Neural progenitor cell (in vitro differentiated cells): ENCODE measurements at places on chromosomes 3 and 15. TPM values are rescaled to one million over a fixed set of nuclear protein-coding genes. Genes with fewer than 3 reads are reported as not detected.

PAQR5 gene
- total RNA-seq, result 1.1 and 1.4 TPM in 2 replicates

C3orf85 gene
- not detected in 2 replicates for total RNA-seq

- H3K27me3 ChIP-seq, result peaks cover 100% of the 10 kb centered on the region
- H3K4me3 ChIP-seq, result peak within 1 kb of the TSS; percentile 46
- DNase-seq, result peak; percentile 75
- H3K27ac ChIP-seq, result no peak within 1 kb of the TSS
- no peaks in the 10 kb centered on the region for H3K36me3 ChIP-seq
- H3K4me1 ChIP-seq, result peaks cover 47% of the 10 kb centered on the region
Measured at GRCh38 chr3:138946663-138947494, at the start of the genes FOXL2 and FOXL2NB. Gene FOXL2 (minus strand): TSS chr3:138947137. CDS start chr3:138946722, 415 bp downstream. Gene FOXL2NB (plus strand): TSS chr3:138947217. CDS start chr3:138947365, 148 bp downstream.

CLDN1 gene
- total RNA-seq, result 0.24 and 0.34 TPM in 2 replicates

DNA sequence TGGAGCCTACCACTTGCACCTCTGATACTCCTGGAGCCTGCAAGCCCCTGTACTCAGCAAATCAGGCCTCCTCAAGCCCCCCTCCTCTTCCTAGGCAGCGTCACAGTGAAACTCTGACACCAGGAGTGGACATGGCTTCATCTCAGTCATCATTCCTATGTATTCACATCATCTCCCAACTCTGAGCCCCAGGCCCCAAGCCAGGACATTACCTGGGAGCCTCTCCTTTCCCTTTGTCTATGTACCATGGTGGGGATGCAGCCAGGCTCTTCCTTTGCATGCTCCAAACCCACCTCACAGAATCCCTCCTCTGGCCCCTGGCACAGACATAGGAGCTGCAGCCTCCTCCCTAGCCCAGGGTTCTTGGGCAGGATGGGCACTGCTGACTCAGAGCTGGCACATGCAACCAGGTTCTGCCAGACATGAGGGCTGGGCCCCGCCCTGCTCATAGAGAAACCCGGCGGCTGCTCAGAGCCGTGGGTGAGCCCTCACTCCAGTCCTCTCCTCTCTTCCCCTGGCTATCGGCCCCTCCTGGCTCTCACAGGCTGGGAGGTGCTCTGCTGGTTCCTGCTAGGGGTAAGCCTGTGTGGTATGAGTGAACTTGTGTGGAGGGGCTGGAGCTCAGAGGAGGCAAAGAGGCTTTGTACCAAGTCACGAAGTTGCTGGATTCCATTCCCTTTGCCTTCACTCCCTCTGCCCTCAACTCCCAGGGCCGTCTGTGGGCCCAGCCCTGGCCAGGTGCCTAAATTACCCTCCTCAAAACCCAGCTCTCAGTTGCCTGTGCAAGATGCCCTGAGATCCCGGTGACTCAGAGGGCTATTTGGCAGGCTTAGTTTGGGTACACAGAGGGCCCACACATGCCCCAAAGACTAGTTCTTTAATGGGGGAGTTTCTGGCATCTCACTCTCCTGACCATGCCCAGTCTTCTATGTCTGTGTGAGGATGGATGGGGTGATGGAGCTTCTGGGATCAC is 1.9 kb upstream of the PLCD1 start:
- H3K4me1 ChIP-seq, result peaks cover 4% of the 10 kb centered on the region
- no peak for DNase-seq
- peaks cover 71% of the 10 kb centered on the region for H3K27me3 ChIP-seq
- H3K27ac ChIP-seq, result no peak overlapping the region
- H3K4me3 ChIP-seq, result no peak overlapping the region

GRCh38 chr3:51358981-51359380 is 26.1 kb upstream of the MANF start:
- H3K27me3 ChIP-seq, result no peaks in the 10 kb centered on the region
- no peaks in the 10 kb centered on the region for H3K36me3 ChIP-seq
- no peak for DNase-seq
- peaks cover 4% of the 10 kb centered on the region for H3K4me1 ChIP-seq
- H3K4me3 ChIP-seq, result no peak overlapping the region
- no peak overlapping the region for H3K27ac ChIP-seq

DNA sequence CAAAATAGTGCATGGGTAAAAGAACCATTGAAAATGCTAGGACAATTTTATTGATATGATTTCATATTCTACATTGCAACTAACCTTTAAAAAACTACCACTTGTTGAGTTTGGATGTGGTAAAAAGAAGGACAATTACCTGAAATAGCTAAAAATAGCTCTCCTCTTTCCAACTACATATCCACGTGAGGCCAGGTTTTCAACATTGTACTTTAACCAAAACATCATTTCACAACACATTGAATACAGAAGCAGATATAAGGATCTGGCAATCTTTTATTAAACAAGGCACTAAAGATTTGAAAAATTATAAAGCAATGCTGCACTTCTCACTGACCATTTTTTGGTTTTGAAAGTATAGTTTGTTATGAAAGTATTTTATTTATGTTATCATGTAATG is 28.1 kb upstream of the MRPL3 start:
- H3K4me3 ChIP-seq, result no peak overlapping the region
- no peaks in the 10 kb centered on the region for H3K36me3 ChIP-seq
- H3K4me1 ChIP-seq, result no peaks in the 10 kb centered on the region
- H3K27ac ChIP-seq, result no peak overlapping the region

IL12A gene
- 0.77 and 0.79 TPM in 2 replicates for total RNA-seq

DNA sequence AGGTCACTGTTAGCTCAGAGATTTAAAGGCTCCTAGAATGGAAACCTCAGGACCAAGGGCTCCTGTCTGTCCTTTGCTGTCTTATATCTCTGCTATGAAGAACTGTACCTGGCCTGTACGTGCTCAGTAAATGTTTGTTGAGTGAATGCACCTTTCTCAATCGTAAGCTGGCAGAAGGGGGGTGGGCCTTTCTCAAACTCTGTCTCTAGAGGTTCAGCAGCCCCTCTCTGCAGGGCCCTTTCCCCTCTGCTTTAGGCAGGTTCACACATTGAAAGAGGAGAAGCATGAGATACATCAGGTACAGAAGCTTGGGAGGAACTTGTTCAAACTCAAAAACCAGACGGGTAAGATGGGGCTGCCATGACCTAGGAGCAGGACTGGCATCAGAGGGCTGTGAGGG is 155.6 kb downstream of the GOLGA6L4 start:
- no peak for DNase-seq
- H3K4me3 ChIP-seq, result no peak overlapping the region
- no peak overlapping the region for H3K27ac ChIP-seq
- H3K27me3 ChIP-seq, result no peaks in the 10 kb centered on the region

GRCh38 chr3:152328841-152329240 is 60.1 kb downstream of the MBNL1 start:
- no peak overlapping the region for H3K4me3 ChIP-seq
- H3K4me1 ChIP-seq, result no peaks in the 10 kb centered on the region

HRG gene
- total RNA-seq, result not detected in 2 replicates

DNA sequence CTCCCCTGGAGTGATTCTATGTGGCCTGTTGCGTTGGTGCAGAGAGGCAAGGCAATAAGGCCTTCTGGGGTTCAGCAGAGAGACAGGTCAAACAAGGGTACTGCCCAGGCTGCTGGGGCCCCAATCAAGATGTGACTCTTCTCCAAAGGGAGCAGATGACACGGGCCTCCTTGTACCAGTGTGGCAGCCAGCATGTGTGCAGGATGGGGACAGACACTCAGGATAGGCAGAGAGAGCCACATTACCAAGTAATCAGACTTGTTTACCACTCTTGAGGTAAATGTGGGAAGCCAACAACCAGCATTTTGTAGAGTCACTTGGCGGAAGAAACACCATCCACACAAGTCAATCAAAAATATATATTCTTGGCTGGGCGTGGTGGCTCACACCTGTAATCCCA is 95.3 kb upstream of the DLG1 start:
- no peaks in the 10 kb centered on the region for H3K4me1 ChIP-seq
- no peak for DNase-seq
- no peak overlapping the region for H3K4me3 ChIP-seq
- no peaks in the 10 kb centered on the region for H3K36me3 ChIP-seq
- peaks cover 9% of the 10 kb centered on the region for H3K27me3 ChIP-seq

- no peak for DNase-seq
- no peak overlapping the region for H3K4me3 ChIP-seq
- H3K4me1 ChIP-seq, result no peaks in the 10 kb centered on the region
- H3K27ac ChIP-seq, result no peak overlapping the region
- no peaks in the 10 kb centered on the region for H3K27me3 ChIP-seq
Measured at GRCh38 chr3:100155128-100155527, 40.8 kb upstream of the FILIP1L start.

CIB2 gene
- total RNA-seq, result 40.6 and 52.0 TPM in 2 replicates

- H3K36me3 ChIP-seq, result peaks cover 9% of the 10 kb centered on the region
- no peaks in the 10 kb centered on the region for H3K27me3 ChIP-seq
- no peak for DNase-seq
- no peak overlapping the region for H3K27ac ChIP-seq
- no peak overlapping the region for H3K4me3 ChIP-seq
- H3K4me1 ChIP-seq, result no peaks in the 10 kb centered on the region
Measured at GRCh38 chr15:48775546-48775945, 35.3 kb downstream of the CEP152 start.

GRCh38 chr15:58293622-58294550 is 137.9 kb upstream of the LIPC start:
- H3K4me3 ChIP-seq, result no peak overlapping the region
- H3K27me3 ChIP-seq, result no peaks in the 10 kb centered on the region
- DNase-seq, result no peak

GRCh38 chr3:114455432-114455831 is 161.6 kb downstream of the TIGIT start:
- H3K27me3 ChIP-seq, result peaks cover 6% of the 10 kb centered on the region
- no peaks in the 10 kb centered on the region for H3K36me3 ChIP-seq
- peaks cover 16% of the 10 kb centered on the region for H3K4me1 ChIP-seq
- H3K4me3 ChIP-seq, result no peak overlapping the region

DNA sequence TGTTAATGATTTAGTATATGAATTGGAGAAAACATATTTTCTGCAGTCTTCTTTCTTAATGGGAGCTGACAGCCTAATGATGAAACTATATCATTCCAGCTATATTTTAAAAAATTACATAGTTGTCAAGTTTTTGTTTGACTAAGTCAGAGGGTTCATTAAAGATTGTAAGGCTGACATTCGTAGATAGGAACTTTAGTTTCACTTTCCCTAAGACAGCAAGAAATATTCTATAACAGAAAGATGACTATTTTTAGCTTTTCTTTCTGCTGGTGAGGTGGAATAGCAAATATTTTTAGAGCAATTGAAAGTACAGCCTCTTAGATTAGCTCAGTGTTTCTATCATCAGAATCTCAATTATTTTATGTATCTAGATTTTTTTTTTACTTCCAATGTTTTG is 60.2 kb downstream of the PIAS1 start:
- no peak for DNase-seq
- no peak overlapping the region for H3K27ac ChIP-seq
- no peaks in the 10 kb centered on the region for H3K4me1 ChIP-seq
- no peak overlapping the region for H3K4me3 ChIP-seq
- no peaks in the 10 kb centered on the region for H3K27me3 ChIP-seq

KNL1 gene
- 71.7 and 125 TPM in 2 replicates for total RNA-seq

DNA sequence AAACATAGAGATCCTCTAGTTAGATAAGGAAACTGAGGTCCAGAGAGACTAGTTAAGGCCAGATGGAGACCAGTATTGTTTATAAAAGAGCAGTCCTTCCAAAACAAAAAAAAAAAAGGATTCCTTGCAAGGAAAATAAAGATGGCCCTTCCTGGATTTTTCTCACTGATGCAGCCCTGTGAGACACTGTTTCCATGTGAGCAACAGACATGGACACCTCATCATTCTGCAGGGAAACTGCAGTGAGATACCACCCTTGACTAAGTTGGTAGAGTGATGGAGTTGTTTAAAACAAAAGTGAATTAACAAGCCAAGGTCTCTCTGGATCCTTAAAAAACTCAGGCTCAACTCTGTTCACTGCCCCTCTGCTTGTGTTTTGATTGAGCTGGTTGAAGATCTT is 65.6 kb upstream of the MYZAP start:
- no peak for DNase-seq
- H3K36me3 ChIP-seq, result no peaks in the 10 kb centered on the region
- no peaks in the 10 kb centered on the region for H3K27me3 ChIP-seq
- H3K27ac ChIP-seq, result no peak overlapping the region
- H3K4me1 ChIP-seq, result peaks cover 13% of the 10 kb centered on the region

A4GNT gene
- not detected in 2 replicates for total RNA-seq

- no peaks in the 10 kb centered on the region for H3K36me3 ChIP-seq
- H3K27me3 ChIP-seq, result no peaks in the 10 kb centered on the region
- H3K27ac ChIP-seq, result no peak overlapping the region
Measured at GRCh38 chr3:108388136-108389132, 92.1 kb downstream of the HHLA2 start.

GRCh38 chr15:48423896-48424475 is 92.8 kb downstream of the DUT start:
- no peaks in the 10 kb centered on the region for H3K27me3 ChIP-seq
- DNase-seq, result no peak
- H3K27ac ChIP-seq, result no peak overlapping the region
- peaks cover 9% of the 10 kb centered on the region for H3K4me1 ChIP-seq
- no peak overlapping the region for H3K4me3 ChIP-seq
- H3K36me3 ChIP-seq, result no peaks in the 10 kb centered on the region

GRCh38 chr3:4601892-4602291 is 108.7 kb downstream of the ITPR1 start:
- peaks cover 8% of the 10 kb centered on the region for H3K4me1 ChIP-seq
- no peak overlapping the region for H3K4me3 ChIP-seq
- no peaks in the 10 kb centered on the region for H3K27me3 ChIP-seq
- H3K36me3 ChIP-seq, result no peaks in the 10 kb centered on the region

DNA sequence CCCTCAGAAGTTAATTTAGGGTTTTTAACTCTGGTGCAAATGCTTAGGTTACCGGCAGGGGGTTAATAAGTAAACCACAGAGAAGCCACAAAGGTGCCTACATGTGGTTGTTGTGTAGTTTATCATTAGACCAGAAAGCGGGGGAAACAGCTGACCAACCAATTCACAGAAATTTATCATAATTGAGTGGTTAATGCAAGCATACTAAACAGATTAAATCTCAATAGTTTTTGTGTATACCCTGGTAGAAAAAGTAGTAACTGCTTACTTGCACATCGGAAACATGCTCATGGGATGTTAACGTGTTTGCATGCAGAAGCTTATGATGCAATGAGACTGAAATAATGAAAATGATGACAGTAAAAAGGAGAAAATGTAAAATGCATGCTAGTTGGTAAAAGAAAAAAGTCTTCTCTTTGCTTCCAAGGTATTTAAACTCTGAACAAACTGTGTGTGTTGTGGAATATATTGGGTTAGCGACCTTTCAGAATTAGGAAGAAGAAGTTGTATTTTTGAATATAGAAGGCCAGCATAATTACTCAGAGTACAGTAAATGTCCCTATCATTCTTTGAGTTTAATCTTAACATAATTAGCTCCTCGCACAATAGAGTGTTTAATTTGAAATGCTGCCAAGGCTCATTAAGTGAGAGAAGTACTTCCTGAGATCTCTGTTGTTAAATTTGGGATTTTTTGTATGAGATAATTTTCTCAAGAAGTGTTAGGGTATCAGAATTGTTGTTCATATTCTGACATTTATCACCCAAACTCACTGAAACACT is 316.2 kb downstream of the PTPRG start:
- H3K27ac ChIP-seq, result peak overlapping the region; percentile 72
- DNase-seq, result peak; percentile 64
- no peak overlapping the region for H3K4me3 ChIP-seq
- H3K36me3 ChIP-seq, result no peaks in the 10 kb centered on the region
- H3K4me1 ChIP-seq, result peaks cover 65% of the 10 kb centered on the region
- H3K27me3 ChIP-seq, result no peaks in the 10 kb centered on the region

- H3K36me3 ChIP-seq, result no peaks in the 10 kb centered on the region
- peaks cover 3% of the 10 kb centered on the region for H3K4me1 ChIP-seq
- H3K4me3 ChIP-seq, result no peak overlapping the region
- no peak for DNase-seq
Measured at GRCh38 chr15:64582202-64582601, 121.8 kb downstream of the ZNF609 start.
